C1 segment of cervical spinal cord (tissue), 14 donors: ENCODE measurements at places on chromosomes 11 and 22.

GRCh38 chr11:21072558-21072957 lies 403.2 kb downstream of the NELL1 start:
- DNase-seq, result no peak

DNA sequence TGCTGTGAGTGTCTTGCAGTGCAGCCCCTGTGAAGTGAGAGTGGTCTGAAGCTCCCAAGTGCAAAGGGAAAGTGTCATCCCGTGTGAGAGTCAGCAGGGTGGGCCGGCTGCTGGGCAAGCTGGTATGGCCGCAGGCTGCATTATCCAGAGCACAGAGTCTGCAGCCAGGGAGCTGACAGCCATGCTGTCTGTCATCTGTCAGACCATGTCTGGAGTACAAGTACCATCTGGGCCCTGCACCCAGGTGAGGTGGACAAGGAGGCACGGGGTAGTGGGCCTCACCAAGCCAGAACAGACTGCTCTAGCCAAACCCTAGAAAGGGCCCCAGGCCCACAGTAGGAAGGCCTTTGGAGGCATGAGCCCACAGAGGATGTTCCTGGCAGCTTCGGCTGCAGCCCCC lies 20.2 kb downstream of the LMO1 start:
- no peak for DNase-seq

- no peak for DNase-seq
Observed at GRCh38 chr11:31233425-31233824, 136.1 kb downstream of the DCDC1 start.

DNA sequence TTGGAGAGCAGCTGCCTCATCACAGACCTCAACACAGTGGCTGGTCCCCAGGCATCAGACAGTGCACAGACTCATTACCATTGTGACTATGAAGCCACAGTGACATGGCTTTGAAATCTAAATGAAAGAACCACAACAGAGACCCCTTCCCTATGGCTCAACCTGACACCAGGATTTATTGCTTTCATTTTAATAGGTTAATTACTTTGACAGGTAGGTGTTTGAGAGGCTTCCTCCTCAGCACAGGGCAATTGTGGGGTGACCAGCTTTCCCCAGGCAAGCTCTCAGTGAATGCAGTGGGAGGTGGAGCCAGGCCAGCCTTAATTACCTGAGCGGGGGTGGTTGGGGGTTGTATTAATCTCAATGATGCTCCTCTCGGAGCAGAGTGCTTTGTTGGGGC lies 102.3 kb downstream of the CHST1 start:
- no peak for DNase-seq

- no peak for DNase-seq
Observed at GRCh38 chr11:72081821-72082453, 1.3 kb downstream of the LRRC51 start.

DNA sequence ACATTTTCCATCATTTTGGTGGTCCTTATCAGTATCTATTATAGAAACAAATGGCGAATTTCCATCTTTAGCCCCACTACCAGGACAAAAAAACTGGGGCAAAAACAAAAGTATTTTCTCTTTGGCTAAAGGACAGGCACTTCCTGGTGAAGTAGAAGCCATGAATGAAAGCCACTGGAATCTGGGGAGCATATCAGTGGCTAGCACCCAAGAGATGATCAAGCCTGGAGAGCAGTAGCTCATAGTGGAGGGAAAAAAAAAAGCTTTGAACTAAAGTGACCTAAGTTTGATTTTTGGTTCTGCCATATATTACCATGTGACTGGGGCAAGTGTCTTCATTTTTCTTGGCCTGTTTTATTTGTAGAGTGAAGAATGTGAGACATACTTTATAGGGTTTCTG lies 272.3 kb downstream of the GUCY1A2 start:
- DNase-seq, result no peak
